ENCODE measurements at places on chromosomes 2 and 18.

GRCh38 chr2:151670346-151670745, 63.9 kb downstream of the NEB start:
- no peak for DNase-seq

DNA sequence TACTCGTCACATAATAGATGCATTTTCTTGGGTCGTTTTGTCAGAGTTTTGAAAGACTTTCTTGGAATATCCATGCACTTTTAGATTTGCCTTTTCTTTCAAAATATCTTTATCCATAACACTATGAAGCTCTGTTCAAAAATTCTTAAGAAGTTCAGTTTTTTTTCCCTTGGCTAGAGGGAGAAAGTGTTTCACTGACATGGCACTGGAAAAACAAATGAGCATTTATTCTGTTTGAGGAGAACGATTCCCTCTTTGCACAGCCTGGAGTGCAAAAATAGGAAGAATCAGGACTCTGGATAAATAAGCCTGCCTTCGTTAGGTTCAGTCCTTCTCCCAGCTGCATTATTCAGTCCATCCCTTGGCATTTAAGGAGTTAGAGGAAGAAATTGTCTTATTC, 91.0 kb upstream of the RPE start:
- DNase-seq: no peak

- no peak for DNase-seq
Measured at GRCh38 chr2:197088694-197089093, 162.2 kb upstream of the PGAP1 start.

DNA sequence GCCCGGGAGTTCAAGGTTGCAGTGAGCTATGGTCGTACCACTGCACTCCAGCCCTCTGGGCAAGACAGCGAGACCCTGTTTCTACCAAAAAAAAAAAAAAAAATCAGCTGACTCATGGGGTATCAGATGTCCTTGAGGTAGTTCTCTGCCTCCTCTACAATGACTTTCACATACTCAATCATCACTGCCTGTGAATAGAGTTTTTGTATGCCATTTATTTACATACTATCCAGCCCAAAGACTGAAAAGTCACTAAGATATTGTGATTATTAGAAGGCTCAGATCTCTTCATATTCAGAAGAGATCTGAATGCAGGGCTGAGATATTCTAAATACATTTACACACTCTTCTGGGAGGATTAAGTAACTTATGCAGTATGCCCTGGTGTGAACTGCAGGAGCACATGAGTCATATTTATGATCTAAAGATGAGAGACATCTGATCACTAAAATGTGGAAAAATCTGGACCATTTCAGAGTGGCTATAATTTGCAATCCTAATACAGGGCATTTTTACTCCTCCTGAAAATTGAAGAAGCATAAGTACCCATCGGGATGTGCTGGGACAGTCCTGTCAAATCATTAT, 38.9 kb downstream of the KLF7 start:
- no peak for DNase-seq

DNA sequence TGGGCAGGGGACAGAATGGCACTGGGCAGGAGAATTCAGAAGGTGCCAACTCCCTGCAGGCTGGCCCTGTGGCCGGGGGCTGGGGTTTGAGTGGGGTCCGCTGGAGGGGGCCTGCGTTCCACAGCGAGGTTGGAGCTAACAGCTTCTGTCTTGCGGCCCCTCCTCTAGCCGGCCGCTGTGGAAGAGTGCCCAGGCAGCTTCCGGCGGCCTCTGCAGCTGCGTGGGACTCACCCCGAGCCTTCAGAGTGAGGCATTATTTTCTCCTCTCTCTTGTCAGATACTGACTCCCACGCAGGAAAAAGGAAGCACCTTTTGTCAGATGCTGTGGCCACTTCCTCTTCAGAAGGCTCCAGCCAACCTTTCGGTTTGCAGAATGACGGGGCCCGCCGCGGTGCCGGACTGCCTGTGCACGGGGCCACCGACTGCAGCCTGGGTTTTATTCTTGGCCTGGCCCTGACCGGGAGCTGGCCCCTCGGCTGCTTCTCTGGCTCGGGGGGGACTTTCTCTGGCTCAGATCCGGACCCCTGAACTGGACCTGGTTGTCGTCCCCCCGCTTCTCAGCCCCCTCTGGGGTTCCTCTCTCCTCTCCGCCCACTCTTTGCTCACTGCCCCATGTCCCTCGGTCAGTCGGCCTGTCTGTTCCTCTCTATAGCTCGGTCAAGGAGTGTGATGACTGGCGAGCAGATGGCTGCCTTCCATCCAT, 40.1 kb downstream of the ARHGAP25 start:
- no peak for DNase-seq
